Stimulated activated CD8-positive, alpha-beta memory T cell treated with anti-CD3 and anti-CD28 coated beads, Interleukin-4, amount 100 ng/mL, for 1 hour (primary cell): ENCODE measurements at places on chromosomes 5 and 9.

- DNase-seq, result no peak
Measured at GRCh38 chr5:59091965-59092364, 509.1 kb downstream of the RAB3C start.

DNA sequence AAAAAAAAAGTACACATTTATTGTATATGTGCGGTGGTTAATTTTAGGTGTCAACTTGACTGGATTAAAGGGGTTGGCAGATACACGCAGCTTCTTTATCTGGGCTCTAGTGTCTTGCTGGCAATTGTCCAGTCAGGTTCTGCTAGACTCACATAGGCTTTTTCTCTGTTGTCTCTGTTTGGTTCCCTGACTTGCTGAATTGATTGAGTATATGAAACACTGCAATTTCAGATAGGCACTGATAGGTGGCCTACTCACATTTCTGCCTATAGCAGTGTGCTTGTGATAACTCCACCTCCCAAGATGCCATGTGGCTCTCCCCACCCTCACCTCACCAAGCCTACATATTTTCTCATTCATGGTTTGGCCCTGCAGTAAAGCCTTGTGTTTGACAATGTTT, 52.5 kb downstream of the AOPEP start:
- DNase-seq, result no peak

DNA sequence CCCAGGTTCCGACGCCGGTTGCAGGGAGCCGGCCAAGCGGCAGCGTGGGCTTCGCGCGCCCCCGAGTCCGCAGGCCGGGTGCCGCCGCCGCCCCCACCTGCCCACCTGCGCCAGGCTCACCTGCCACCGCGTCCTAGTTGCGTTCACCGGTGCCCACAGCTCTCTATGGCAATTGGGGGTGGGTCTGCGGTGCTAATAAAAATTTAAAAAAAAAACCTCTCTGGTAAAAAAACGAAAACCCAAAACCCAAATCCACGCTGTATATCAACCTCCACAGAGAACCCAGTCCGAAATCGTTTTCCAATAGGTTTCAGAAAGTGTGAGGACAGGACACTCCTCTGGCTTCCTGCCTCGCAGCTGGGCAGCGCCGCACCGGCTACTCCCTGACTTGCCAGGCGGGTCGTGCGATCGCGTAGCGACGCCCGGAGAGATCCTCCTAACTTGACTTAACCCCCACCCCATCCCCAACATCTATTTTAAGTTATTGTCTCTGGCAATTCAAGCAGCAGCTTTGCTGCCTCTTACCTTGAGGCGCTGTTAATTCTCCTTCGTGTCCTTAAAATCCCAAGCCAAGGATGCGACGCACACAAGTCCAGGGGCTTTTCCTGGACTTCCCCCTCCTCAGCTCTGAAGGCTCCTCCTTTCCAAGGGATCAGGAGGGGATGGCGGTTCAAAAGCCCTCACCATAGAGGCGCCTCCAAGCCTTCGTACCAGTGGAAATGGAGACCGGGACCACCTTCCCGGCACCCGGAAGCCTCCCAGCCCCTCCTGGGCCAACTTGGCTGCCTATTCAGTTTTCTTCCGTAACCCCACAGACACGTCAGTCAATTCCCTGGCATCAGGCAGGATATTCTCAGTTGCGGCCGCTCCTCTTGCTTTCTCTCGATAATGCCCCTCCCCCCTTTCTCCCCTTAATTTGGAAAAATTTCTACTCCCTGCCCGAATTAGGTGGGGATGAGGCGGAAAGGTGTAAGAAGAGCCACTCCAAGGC, 1639.4 kb upstream of the C9orf72 start:
- no peak for DNase-seq

DNA sequence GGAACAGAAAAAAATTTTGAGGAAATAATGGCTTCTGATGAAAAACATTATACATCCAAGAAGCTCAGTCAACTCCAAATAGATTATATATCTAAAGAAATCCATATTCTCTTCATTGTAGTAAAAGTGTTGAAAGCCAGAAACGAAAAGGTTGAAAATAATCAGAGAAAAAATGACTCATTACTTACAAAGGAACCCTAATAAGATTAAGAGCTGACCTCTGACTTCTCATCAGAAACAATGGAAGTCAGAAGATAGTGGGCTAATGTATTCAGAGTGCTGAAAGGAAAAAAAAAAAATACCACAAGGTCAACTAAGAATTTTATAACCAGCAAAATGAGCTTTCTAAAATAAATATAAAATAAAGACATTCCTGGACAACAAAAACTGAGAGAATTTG, 60.0 kb downstream of the HSD17B4 start:
- DNase-seq, result no peak

- no peak for DNase-seq
Measured at GRCh38 chr9:26169708-26170107, 491.5 kb upstream of the TUSC1 start.

DNA sequence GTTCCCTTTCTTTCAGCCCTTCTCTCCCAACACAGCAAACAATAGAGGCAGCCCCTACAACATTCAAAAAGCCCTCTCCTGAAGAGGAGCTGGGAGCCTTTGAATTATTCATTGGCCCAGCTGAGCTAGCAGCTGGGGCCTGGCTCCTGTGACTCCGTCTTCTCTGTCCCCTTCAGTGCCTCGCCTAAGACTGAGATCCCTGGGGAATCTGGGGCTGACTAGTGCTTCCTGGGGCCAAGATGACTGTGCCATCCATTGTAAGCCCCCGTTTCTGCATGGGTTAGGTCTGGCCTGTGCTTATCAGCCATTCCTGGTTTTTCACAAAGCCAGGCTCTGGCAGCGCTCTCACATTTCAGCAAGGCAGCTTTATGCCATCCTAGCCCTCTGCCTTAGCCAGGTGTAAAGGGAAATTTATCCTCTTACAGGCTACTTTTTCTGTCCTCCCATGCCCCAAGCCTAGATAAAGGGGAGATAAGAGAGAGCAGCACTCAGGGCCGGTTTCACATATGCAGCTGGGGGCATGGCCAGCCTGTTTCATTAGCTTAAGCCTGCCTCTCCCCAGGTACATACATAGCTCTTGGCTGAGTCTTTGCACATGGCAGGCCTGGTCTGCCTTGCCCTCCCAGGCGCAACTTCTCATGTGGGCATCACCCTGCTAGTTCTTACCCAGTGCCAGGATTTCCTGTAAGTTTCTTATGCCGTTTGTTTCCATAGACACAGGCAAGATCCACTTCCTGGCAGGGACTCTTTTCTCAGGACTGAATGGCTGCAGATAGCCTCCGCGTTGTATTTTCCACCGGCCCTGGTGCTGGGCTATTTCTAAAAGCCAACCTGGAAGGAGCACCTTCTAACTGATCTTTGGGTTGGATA, 15.8 kb downstream of the PTPA start:
- no peak for DNase-seq

DNA sequence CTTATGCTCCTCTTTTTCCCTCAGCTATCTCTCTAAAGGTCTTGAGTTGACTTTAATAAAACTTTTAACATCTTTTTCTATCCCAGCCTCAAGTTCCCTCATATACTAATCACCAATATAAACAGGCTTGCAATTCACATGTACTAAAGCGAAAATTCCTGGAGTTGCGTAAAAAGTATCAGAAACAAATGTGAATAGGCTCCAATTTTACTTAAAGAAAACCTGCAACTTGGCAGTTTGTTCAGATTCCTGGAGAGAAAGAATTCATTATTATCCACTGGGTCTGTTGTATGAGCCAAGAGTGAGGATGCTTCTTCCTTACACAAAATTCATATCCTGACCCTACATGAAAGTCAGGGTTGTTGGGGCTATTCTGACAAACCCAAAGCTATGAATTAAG, 384.2 kb downstream of the DTWD2 start:
- no peak for DNase-seq

- DNase-seq, result no peak
Measured at GRCh38 chr5:15933259-15934207, 246.1 kb downstream of the MARCHF11 start.

DNA sequence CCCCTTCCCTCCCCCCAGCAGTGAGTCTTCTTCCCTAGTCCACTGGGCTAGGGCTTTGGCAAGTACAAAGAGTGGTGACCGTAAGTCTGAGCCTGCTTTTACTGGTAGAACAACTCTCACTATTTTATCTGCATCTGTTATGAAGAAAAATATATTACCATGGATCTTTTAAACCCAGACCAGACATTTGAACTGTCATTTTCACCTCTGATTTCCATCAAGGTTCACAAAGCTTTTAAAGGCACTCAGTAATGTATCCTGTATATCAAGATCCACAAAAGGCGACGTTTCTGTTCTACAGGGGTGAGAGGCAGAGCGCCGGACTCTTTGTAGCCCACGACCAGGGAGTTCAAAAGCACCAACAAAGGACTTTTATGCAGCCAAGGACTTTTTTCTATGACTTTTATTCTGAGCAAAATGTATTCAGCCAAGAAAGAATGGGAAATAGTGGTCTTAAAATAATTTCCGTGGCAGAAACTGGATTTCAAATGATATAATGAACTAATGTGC, 388.3 kb downstream of the ANXA1 start:
- no peak for DNase-seq
